ENCODE measurements at places on chromosomes 1 and 21.

DNA sequence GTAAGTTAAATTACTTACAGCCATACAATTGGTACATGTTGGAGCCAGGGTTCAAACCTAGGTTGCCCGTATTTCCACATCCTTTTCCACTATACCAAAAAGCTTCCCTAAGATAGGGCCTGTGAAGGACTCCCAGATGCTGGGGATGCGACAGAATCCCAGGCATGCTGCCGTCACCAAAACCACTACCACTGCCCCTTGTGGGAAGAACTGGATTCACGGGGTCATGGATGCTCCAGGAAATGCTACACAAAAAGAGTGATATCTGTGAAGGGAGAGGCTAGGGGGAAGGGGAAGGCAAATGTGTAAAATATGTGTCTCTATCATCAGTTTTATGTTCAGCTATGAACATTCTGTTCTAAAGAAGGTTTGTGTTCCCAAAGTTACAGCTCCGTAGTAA is 133.9 kb upstream of the IVNS1ABP start:
- DNase-seq = no peak

GRCh38 chr1:220526294-220526693 is 1.6 kb upstream of the MARK1 start:
- peak; percentile 7 for DNase-seq

DNA sequence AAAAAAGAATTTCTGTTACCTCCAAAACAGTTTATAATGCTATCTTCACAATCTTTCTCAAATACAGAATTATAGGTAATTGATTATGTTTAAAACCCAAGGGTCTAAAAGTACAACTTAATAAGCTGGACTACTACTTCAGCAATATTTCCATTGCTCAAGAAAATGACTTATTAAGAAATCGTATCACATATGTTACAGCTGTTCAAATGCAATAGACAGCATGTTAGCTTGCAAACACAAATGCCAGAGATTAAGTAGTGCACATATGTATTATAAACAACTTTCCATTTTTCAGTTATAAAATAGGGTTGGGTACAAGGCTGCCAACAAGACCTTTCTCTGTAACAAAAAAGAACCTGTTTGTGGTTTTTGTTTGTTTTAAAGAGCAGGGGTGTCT is 211.0 kb upstream of the DMRTA2 start:
- DNase-seq = no peak

DNA sequence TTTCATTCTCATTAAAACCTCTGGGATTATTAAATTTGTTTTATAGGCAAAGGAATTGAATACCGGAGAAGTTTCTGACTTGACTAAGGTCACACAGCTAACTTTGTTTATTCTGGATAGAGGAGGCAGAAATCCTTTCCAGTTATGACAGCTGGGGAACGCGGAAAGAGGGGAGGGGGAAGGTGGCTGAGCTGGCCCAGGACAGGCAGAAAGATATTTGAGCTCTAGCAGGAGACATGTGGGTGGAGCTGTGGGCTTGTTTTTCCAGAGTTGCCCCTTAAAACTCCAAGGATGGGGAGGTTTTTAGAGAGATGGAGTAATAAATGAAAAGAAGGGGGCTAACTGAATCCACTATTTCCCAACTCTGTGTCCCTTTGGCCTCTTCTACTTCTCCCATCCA is 27.8 kb downstream of the FOXD2 start:
- no peak for DNase-seq

- no peak for DNase-seq
Observed at GRCh38 chr1:189681252-189681919, 796.3 kb downstream of the BRINP3 start.

DNA sequence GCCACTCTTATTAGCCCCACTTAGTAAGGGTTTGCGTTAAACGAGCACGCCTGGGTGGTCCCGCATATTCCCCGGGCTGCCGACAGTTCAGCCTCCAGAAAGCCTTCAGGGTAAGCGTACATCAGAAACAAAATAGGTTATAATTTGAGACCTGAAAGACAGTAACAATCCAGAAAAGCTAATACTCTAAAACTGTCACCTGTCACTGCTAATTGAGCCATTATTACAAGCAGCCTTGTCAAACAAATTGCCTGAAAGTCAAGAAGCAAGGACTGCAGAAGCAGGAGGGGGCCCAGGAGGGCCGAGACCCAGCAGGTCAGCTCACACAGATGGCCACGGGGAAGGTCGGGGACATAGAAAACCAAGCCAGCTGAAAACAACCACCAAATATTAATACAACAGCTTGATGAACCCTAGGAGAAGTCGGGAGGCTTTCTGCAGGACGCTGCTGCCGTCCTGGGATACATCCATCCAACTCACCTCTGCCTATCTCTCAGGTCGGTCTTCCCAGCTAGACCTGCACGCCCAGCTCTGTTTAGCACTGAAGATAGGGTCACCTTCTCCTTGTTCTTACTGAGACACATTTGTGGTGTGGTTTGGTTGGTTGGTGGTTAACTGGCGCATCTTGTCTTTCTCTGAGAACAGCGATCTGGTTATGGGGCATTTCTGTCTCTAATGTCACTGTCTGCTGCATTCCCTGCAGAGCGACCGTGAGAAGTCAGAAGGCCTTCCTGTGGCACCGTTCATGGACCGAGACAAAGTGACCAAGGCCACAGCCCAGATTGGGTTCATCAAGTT is 110.8 kb downstream of the WDR4 start:
- DNase-seq = no peak

- no peak for DNase-seq
Observed at GRCh38 chr1:212310383-212310782, 25.2 kb downstream of the PPP2R5A start.

- DNase-seq = no peak
Observed at GRCh38 chr1:17927952-17928351, 172.8 kb downstream of the ACTL8 start.

DNA sequence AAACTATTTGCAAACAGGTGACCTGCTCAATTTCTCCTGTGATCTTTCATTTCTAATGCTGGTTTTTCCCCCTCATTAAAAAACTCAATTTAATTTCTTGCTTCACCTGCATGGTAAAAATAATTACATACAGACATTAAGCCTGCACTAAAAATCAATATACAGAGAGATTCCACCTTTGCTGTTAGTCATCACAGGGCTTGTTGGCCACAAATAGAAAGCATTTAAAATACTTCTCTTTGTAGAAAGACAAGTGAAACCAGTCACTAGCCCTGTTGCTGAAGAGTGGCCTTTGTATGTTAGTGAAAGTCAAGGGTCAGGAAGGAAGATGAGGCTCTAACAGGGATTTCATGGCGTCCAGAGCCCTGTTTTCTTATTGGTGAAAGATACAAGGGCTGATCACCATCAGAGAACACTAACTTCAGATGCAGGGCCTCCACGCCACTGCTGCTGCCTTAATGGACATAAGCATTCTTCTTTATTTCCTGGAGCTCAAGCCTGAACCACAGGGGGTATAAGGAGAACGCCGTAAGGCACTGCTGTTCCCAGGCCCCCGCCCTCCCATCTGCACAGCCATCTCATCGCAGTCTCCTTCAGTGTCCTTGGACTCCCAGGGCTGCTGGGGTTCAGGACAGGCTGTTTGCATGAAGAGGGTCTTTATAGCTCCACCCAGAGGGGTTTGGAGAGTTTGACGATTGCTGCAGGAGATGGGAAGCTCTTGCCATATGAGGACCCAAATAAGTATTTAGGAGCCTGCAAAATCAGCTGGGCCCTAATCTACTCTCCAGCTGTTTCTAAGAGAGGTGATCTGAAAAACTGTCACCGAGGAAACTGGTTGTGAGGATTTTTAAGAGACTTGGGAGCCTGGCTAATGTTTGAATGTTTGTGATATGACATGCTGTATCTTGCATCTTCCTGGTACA is 117.3 kb upstream of the IRF2BP2 start:
- DNase-seq = no peak

- DNase-seq = no peak
Observed at GRCh38 chr1:20312818-20313217, 22.1 kb downstream of the VWA5B1 start.

GRCh38 chr1:239218301-239218700 is 168.1 kb upstream of the CHRM3 start:
- DNase-seq = no peak

- no peak for DNase-seq
Observed at GRCh38 chr1:218967254-218967653, 206.4 kb upstream of the LYPLAL1 start.

DNA sequence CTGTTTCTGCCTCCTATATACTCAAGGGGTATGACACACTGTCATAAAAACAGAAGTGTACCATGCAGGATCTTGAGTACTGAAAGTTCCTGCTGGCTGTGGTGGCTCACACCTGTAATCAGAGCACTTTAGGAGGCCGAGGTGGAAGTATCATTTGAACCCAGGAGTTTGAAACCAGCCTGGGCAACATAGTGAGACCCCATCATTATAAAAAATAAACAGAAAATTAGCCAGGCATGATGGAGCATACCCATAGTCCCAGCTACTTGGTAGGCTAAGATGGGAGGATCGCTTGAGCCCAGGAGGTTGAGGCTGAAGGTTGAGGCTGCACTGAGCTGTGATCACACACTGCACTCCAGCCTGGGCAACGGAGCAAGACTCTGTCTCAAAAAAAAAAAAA is 20.1 kb downstream of the ERI3 start:
- DNase-seq = no peak

GRCh38 chr1:16249596-16250241 is 12.7 kb upstream of the CPLANE2 start:
- no peak for DNase-seq

DNA sequence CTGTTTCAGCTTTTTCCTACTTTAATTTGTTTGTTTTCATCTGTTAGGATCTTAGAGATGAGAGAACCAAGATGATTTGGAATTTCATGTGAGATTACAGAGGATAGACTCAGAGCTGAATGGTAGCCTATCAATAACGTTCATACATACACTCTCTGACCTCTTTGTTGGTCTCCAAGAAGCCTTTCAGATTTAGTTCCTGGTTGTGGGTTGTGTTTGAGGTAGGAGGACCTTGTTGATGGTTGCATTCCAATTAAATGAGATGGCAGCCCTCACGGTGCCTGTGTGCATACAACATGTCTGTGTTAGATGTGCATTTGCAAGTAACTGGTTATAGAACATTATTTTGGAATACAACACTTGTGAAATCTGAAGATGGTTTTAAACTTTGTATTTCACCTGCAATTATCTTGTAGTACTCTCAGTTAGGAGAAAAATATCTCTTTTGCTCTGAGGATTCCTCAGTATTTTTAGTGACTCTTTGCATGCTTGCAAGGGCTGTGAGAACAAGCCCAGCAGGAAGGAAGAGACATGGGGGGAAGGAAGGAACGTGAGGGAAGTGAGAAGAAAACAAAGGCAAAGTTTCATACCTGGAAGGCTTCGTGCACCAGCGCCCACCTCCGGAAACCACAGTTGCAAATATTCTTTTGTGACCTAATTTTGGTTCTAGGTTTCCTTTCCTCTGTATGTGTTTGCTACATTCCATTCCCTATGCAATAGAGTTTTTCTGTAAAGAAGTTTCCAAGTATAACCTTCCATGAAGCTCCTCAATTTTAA is 291.8 kb downstream of the DISC1 start:
- DNase-seq = no peak

GRCh38 chr21:44935533-44935927 is 4.3 kb upstream of the SLX9 start:
- no peak for DNase-seq

DNA sequence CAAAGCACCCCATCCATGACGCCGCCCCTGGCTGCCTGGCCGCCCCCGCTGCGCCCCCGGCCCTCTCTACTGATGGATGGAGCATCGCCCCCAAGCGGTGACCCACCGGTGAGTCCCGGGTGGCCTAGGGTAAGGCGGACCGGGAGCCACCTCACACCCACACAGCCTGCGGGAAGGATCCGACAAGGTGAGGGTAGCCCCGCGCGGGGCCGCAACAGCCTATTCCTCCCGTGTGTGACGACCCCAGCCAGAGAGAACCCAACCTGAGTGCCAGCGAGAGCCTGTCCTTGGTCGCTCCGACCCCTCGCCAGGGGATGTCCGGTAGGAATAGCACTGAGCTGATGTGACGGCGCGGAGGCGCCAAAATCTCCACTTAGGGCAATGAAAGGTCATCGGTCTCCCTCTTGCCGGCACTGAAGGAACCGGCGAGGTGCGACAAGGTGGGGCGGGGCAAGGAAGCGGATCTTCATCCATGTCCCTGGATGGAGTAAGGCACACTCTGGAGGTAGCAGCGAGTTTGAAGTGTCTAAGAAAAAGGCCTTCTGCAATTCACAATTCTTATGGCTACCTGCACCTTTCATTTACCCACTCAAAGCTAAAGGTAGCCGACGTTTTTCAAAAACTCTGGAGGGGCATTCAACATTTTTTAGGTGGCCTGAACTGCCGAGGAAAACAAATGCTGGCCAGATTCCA is 19.7 kb upstream of the CHIA start:
- no peak for DNase-seq

DNA sequence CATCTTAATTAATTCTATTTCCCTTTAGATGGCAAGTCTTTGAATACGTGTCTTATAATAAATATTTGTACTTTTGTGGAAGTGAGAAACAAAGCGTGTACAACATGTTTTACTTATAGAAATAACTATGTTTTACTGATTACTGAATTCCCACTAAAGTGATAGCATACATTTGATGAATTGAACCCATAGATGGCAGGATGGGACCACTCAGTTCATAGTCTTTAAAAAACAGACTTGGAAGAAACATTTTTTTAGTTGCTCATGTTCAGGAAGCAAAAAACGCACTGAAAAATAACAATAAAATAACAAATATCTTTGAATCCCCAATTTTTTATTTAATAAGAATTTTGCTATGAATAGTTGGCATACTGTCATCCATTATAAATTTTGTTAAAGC is 507.1 kb upstream of the ZRANB2 start:
- DNase-seq = no peak

- DNase-seq = peak; percentile 77
Observed at GRCh38 chr1:52002038-52002917, 11.8 kb upstream of the RAB3B start.

Measured in large intestine (tissue), 12 donors.